ENCODE measurements at places on chromosomes 5 and 9.

DNA sequence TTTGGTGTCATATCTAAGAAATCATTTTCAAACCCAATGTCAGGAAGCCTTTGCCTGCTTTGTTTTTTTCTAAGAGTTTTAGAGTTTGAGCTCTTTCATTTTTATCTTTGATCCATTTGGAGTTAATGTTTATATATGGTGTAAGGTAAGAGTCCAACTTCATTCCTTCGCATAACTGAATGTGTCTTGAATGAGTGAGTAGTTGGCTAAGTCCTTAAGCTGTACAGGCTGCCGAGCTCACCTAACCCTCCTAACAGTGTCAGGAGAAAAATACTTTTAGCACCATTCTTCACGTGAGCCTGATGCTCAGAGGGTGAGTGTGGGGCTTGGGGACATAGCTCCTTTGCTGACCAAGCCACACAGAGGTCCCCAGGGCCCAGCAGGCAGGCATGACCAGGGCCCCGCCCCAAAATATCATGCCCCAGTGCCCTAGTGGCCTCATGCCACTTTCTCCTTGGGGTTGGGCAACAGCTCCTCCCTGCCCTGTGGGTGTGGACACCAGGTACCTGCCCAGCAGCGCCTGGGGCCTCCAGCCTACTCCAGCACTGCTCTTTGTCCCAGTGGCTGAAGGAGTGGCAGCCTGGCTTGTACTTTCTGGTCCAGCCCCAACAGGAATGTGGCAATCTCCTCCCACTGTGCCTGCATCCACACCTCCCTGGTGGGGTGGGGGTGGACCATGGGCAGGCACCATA is 17.2 kb downstream of the PPARGC1B start:
- no peak for DNase-seq
- no peak overlapping the region for H3K4me3 ChIP-seq

DNA sequence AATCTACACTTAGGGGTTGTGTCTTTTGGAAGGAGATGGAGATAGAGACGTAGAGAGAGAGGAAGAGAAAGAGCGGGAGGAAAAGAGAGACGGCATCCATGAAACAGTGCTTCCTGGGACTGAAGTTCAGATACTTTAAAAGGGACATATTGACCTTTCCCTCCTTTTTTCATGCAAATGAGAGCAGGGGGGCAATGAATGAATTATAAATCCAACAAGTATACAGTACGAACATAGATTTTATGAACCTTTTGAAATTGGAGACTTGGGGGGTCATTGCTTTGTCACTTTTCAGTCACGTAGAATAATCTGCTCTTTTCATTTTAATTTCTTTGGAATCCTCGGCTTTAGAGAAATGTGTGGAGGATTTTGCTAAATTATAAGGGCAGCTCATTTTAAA is 364.2 kb downstream of the MAT2B start:
- H3K27me3 ChIP-seq: no peaks in the 10 kb centered on the region
- H3K27ac ChIP-seq: no peak overlapping the region
- DNase-seq: no peak
- H3K4me3 ChIP-seq: no peak overlapping the region
- H3K4me1 ChIP-seq: no peaks in the 10 kb centered on the region
- no peaks in the 10 kb centered on the region for H3K36me3 ChIP-seq

DNA sequence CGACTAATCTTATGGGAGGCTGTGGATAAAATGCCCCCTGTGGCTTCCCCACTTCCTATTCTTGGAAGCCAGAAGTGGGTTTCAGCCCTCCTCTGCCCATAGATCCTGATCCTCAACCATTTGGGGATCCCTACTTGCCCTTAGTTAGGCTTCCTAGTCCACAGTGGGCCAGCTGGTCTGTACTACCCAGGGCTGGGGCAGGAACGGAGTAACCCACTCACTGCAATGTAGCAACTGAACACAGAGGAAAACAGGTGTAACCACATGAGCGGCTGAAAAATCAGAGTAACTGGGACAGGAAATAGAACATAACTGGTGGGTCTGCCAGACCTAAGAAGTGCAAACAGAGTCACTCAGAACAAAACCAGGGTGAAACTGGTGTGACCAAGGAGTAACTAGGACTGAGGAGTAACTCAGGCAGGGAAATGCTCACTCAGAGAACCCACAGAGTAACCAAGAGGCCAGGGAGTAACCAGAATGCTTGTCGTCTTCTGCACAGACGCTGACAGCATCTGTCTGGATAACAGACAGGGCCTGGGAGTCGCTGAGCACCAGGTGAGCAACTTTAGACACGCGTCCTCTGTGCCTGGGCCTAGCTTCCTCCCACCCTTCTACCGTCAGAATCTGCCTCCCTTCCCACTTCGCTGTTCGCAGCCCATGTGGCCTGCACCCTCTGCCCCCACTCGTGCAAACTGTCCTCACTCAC is 1.0 kb downstream of the AQP3 start:
- H3K27me3 ChIP-seq: peaks cover 4% of the 10 kb centered on the region
- no peak for DNase-seq
- peak overlapping the region; percentile 87 for H3K4me3 ChIP-seq
- H3K27ac ChIP-seq: no peak overlapping the region
- H3K4me1 ChIP-seq: peaks cover 4% of the 10 kb centered on the region
- no peaks in the 10 kb centered on the region for H3K36me3 ChIP-seq

DNA sequence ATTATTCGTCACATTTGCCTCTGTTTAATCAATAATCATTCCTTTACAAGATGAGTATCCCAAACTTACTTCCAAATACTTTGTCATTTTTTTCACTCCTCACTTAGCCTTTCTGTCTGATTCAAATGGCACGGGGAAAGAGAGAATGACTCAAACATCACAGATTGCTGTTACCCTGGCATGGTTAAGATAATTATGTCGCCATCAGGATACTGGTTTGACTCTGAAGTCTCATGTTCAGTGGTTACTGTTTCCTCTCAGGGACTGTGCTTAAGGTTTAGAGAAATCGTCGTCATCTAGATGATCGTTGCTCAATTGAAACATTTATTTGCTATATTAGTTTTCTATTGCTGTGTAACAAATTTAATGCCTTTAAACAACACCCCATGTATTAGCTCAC is 45.2 kb upstream of the RAD23B start:
- no peaks in the 10 kb centered on the region for H3K27me3 ChIP-seq
- H3K4me1 ChIP-seq: no peaks in the 10 kb centered on the region
- DNase-seq: no peak

GRCh38 chr5:81398741-81399140 is 4.8 kb upstream of the ACOT12 start:
- no peaks in the 10 kb centered on the region for H3K4me1 ChIP-seq
- no peak for DNase-seq
- no peak overlapping the region for H3K27ac ChIP-seq
- H3K27me3 ChIP-seq: no peaks in the 10 kb centered on the region
- H3K4me3 ChIP-seq: no peak overlapping the region

- H3K4me1 ChIP-seq: 0 out of 2 replicates have a peak, but pooled peaks cover 2% of the 10 kb centered on the region
- no peak for DNase-seq
- H3K36me3 ChIP-seq: no peaks in the 10 kb centered on the region
- H3K27ac ChIP-seq: no peak overlapping the region
- H3K27me3 ChIP-seq: no peaks in the 10 kb centered on the region
Measured at GRCh38 chr5:54632131-54632701, 114.7 kb downstream of the SNX18 start.

- H3K4me1 ChIP-seq: no peaks in the 10 kb centered on the region
- H3K36me3 ChIP-seq: peaks cover 3% of the 10 kb centered on the region
- no peak overlapping the region for H3K4me3 ChIP-seq
- DNase-seq: no peak
- H3K27ac ChIP-seq: no peak overlapping the region
Measured at GRCh38 chr9:105269593-105269992, 25.1 kb downstream of the SLC44A1 start.

DNA sequence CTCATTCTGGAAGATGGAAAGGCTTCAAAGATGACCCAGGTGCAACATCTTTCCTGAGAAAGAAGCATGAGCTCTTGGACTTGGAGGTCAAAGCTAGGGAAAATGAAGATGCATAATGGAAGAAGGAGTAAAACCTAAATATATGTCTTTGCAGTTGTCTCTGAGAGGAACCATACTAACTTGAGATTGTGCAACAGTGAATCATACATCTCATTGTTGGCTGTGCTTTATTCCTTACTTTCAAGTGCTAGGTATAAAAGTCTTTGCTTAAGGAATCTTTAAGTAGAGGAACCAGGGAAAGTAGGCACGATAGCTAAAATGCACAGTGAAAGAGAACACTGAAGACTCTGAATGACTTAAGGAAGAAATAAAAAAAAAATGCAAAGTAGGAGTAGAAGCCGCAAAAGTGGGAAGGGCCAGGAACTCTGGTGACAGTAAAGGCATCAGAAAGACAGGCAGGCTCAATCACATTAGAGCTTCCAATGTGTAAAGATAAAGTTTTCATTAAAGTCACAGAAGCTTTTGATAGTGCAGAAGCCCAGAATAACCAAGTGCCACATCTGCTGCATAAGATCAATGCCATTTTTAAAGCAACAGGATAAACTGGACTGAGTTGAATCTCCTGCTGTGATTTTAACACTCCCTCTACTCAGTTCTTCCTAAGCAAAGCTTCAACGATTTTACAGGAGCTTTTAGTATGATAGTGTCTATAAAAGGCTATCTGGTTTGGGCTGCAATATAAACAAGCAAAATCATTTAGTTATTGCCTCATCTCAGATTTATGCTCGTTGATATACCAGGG is 432.3 kb upstream of the EDIL3 start:
- H3K27ac ChIP-seq: no peak overlapping the region
- no peaks in the 10 kb centered on the region for H3K36me3 ChIP-seq
- no peak overlapping the region for H3K4me3 ChIP-seq
- H3K4me1 ChIP-seq: no peaks in the 10 kb centered on the region
- no peaks in the 10 kb centered on the region for H3K27me3 ChIP-seq

DNA sequence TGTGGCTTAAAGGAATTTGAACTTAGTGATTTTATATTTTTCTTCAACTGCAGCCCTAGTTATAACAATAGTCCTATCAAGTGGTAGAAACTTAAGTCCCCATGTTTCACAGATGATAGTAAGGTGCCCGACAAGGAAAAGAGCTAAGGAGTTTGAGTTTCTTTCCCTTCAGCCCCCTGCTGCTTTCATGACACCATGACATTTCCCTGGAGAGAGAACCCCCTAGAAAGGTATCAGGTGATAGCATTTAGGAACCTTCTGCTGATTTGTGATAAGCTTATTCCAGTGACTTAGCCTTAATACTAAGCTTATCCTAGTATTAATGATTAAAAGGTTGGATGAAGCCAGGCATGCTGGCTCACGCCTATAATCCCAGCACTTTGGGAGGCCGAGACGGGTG is 623.8 kb upstream of the TYRP1 start:
- H3K36me3 ChIP-seq: peaks cover 15% of the 10 kb centered on the region
- H3K4me1 ChIP-seq: no peaks in the 10 kb centered on the region
- no peak overlapping the region for H3K4me3 ChIP-seq
- no peak overlapping the region for H3K27ac ChIP-seq
- no peak for DNase-seq

DNA sequence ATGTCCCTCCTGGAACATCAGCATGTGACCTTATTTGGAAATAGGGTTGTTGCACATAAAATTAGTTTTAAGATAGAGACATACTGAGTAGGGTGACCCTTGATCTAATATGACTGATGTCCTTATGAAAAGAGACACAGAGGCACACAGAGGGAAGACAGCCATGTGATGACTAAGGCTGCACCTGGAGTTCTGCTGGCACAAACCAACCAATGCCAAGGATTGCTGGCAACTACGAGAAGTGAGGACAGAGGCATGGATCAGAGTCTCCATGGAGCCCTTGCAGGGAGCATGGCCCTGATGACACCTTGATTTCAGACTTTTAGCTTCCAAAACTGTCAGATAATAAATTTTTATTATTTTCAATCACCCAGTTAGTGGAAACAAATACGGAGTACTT is 101.9 kb downstream of the FBXL7 start:
- H3K4me1 ChIP-seq: peaks cover 3% of the 10 kb centered on the region
- peaks cover 9% of the 10 kb centered on the region for H3K36me3 ChIP-seq
- no peaks in the 10 kb centered on the region for H3K27me3 ChIP-seq

Measured in H9 (cell line).